NB4 (cell line): ENCODE measurements at places on chromosomes 4 and X.

GRCh38 chrX:39941332-39941920 is 156.3 kb downstream of the BCOR start:
- no peak for DNase-seq

DNA sequence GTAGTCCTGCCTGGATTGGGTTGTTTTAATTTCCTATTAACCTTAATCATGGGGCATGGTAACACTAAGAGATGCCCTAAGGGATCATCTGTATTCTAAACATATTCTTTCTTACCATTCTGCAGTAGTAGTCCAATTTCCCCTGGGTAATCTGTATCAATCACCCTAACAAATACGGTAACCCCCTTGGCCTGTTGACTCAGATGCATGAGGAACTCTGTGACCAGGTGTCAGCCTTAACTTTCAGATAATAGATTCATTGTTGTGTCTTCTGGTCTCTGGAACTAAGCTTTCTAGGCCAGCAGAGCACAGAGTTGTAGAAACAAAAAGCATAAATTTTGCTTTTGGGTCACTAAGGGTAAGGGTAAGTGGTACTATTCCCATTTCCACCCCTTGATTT is 13.1 kb upstream of the BANK1 start:
- DNase-seq = no peak

GRCh38 chr4:153114771-153115321 is 89.4 kb upstream of the TRIM2 start:
- DNase-seq = no peak

- DNase-seq = peak; percentile 54
Observed at GRCh38 chrX:16786791-16787735, 797 bp downstream of the TXLNG start.

GRCh38 chr4:76590798-76591281 is 155.8 kb downstream of the SHROOM3 start:
- no peak for DNase-seq

- no peak for DNase-seq
Observed at GRCh38 chr4:183631577-183632198, 27.3 kb downstream of the RWDD4 start.

- no peak for DNase-seq
Observed at GRCh38 chr4:188551156-188551555, 411.9 kb downstream of the TRIML1 start.

DNA sequence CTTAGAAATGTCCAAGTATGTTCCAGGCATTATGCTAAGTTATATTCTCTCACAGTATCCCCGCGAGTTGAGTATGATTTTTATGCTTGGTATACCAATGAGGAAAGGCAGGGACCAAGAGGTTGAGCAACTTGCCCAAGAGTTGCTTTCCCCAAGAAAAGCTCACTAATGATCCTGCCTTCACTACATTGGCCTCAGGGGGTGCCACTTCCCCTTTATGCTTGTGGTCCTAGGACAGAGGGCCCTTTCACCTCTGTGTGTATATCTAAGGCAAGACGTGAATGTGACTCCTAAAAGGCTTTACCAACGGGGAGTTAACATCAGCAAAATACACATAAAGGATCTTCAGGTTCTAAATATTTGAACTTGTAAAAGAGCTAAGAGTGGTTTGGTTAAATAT is 164.4 kb upstream of the CPEB2 start:
- DNase-seq = peak; percentile 60

GRCh38 chr4:15458616-15459015 is 11.1 kb upstream of the CC2D2A start:
- no peak for DNase-seq

DNA sequence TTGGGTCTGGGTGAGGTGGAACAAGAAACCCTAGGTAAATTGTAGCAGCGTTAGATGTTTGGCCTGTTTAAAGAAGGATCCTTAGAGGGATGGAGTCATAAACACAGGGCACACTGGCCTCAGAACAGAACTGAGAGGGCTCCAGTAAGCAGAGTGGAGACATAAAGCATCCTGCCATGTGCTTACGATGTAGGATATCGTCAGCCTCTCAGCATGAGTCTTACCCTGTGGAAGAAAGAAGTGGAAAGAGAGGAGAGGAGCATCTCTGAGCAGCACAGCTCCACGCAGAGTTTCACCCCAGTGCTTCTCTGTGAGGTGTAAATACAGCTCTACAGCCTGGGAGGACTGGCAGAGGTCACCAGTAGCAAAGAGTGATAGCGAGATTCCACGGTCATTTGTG is 27.8 kb upstream of the SORBS2 start:
- DNase-seq = no peak

GRCh38 chr4:22071749-22072148 is 123.2 kb upstream of the KCNIP4 start:
- DNase-seq = no peak

GRCh38 chr4:68175562-68176155 is 46.0 kb upstream of the TMPRSS11F start:
- peak; percentile 65 for DNase-seq

GRCh38 chrX:93985344-93986307 is 311.6 kb downstream of the FAM133A start:
- peak; percentile 6 for DNase-seq

DNA sequence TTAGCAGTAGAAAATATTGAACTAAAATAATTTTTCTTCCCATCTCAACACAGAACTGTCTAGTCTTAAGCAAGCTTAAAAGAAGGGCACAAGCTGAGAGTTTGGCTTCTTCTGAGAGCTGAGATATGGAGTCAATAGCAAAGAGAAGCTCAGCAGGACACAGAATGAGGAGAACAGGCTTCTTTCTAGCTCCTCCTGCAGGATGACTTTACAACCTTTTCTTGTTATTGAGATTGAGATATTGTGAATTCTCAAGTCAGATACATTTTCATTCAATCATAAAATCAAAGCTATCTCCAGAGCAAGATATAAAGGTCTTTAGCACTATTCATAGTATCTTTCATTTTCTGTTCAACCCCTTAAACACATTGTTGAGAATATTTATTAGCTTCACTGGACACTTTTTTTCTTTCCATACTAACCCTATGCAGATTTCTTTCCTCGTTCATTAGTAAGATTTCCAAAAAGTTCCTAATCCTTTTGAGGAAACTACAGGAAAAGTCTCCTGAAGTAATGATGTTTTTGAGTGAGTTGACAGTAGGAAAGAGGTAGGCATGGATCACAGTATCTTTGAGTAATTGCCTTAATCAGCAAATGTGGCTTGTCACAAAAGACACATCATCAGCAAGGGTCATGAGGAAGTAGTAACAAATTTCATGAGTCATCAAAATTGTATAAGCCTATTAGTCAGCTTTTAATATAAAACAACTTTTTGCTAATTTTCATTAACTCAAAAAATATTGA is 17.8 kb upstream of the CXCL3 start:
- DNase-seq = peak; percentile 67

GRCh38 chrX:29666366-29666765 is 549.0 kb upstream of the MAGEB2 start:
- DNase-seq = no peak

GRCh38 chr4:70945046-70945445 is 42.9 kb downstream of the MOB1B start:
- peak; percentile 62 for DNase-seq

DNA sequence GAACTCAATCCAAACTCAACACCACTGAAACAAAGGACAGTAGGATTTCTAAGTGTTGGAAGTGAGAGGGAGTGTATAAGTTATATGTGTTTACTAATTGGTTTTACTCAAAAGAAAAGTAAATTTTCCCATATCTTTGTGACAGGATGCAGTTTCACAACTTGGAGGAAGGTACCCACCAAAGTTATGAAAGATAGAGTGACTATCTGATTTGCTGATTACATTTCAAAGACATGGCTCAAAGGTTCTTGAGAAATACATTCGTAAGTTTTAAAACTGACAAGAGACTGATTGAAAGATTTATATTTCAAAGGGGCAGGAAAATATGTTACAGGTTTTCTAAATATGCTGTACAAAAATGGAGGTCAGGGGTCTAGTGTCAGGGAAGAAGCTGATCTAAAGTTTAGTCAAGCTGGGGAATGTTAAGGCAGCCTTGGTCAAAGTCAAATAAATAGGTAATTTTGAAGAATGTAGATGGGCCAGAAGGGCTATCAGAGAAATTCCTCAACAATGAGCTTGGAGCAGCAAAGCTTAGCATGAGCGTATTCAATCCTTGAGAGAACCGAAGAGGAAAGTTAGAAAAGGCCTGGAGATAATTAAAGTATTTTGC is 9.7 kb upstream of the COMMD8 start:
- no peak for DNase-seq

DNA sequence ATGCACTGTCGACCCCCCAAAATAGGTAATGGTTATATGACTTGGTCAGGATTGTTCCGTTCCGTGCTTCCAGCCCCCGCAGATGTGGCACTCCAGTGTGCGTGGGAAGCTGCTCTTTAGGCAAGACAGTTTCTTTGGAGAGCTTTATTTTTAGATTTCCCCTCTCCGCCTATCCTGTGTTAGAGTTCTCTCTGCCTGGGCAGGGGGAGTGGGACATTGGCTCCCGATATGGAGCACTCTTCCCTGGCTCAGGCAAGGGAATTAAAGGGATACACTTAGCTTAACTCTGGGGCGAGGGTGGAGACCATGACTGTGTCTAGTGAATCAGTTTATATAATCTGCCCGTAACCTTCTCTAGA is 36.0 kb downstream of the DLG3 start:
- DNase-seq = no peak
